NCI-H1436 (cell line): ENCODE measurements at places on chromosomes 4 and X.

DNA sequence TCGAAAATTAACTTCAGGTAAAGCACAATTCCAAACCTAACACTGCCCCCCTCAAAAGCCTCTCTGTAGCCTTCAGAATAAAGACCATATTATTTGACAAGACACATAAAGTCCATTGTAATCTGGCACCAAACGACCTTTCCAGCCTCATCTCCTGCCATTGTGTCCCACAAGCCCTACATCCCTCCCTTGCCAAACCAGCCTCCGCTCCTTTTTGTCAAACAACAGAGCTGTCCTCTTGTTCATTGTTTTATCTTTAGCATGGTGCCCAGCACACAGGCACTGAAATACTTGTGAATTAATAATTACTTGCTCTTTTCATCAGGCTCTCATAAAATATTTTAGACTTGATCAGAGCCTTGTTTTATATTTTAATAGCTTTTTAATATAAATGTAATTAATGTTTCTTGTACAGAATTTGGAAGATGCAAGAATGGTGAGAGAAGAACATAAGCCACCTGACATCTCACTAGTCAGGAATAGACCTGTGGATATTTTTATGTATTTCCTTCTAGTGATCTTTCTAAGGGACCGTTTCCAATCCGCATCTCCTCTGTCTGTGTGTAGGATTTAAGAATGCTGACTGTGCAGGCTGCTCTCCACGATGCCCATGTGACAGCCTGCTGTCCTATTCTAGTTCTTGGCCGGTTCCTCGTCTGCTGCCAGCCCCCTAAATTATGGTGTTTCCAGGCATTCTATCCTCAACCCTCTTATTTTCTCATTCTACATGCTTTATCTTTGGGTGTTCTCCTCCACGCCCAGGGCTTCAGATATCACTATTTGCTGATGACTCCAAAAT is 3.0 kb upstream of the IRF2 start:
- no peak for DNase-seq

DNA sequence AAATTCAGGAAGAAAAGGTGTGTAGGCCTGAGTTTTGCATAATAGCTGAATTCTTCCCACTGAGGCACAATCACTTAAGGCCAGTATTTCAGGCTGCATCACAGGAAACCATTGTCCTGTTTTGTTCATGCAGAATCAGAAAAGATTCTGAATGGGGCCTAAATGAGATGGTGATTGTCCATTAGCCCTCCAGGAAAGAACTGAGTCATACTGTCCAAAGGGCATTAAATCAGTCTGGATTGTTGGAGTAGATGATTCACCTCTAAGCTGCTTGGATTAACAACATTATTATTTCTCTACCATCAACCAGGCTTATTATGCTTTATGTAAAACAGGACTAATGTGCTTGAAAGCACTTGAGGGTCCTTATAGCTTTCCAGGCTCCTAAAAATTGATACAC is 36.2 kb downstream of the CT47B1 start:
- no peak for DNase-seq

DNA sequence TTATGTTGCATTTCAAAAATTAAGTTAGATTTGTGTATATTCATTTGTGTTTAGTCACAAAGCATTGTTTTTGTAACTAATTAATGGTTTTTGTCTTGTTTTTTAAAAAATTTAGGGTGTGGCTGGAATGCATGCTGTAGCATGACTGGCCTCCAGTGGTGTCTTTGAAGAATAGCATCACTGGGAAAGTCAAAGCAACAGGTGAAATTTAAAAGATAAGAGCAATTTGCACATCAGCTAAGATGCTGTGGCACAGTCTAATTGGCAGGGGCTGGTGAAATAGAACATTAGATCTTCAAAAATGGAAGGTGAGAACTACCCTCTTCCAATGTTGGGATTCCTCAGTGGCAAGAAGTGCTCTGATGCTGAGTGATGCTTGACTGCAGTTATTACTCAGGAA is 45.3 kb downstream of the ANK2 start:
- peak; percentile 26 for DNase-seq

- DNase-seq: no peak
Measured at GRCh38 chrX:38318196-38318595, 9.1 kb downstream of the RPGR start.

- DNase-seq: no peak
Measured at GRCh38 chr4:38003628-38004027, 43.4 kb downstream of the PTTG2 start.

- no peak for DNase-seq
Measured at GRCh38 chr4:181998398-181999295, 244.6 kb upstream of the TENM3 start.

DNA sequence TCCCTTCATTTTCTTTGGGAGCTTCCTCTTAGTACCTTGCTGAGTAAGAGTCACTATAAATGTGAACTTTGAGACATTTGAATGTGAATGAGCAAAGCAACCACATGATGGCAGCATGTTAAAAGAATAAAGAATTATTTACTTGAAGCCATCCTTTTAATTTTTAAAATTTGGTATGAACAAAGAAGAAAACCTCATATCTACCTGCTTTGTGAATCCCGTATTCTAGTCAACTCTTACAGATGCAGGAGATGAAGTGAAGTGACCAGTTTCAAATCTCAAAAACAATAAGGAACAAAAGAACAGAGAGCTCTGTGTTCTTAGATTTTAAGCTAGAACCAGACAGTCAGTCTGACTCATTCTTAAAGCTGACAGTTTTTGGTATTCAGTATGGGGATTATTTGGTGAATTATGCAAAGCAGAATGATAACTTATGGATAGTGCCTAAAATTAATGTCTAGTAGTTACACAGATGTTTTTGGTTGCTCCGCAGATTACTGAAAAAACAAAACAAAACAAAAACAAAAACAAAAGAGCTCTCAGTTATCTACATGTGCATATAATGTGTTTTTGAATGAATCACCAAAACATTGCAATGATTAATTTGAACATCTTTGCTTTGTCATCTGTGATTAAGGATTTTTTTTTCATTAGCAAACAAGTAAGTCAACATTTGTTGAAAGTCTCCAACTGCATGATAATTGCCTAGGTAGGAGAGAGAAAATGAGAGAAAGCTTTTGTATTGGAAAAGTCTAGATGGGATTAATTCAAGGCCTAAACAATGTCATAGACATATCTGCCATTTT is 48.2 kb upstream of the H2AZ1 start:
- DNase-seq: peak; percentile 46

DNA sequence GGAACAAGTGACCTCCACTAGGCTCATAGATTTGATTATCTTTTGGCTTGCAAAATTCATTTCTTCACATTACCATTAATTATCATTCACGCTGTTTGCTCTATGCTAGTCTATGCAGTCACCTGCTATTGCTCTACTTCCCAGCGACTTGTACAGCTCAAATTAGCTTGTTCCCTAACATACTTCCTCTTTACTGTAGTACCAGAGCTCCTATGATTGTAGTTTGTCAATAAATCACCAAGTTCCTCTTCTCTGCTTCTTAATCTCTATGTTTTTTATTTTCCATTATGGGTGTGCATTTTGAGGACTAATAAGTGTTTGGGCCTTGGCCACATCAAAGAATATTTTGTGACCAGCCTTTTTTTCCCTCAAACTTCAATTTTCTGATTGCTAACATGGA is 6.2 kb upstream of the GSPT2 start:
- no peak for DNase-seq

DNA sequence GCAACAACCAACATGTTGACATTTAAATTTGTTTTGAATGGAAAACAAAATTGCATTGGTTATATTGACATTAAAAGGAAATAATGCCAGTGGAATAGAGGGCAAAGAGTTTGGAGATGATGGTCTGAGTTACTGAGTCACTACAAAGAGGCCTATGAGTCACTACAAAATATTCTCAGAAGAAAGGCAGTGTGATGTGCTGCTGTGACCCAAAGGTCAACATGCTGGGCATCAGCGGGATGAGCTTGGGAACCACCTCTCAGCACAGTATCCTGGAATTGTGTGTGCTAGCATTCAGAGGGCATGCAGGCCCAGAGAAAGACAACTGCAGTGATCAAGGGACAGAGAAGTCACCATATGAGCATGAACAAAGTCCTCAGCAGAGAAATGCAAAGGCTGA is 2.8 kb downstream of the CMC4 start:
- DNase-seq: no peak

GRCh38 chr4:85886665-85887064 is 411.7 kb downstream of the ARHGAP24 start:
- no peak for DNase-seq

DNA sequence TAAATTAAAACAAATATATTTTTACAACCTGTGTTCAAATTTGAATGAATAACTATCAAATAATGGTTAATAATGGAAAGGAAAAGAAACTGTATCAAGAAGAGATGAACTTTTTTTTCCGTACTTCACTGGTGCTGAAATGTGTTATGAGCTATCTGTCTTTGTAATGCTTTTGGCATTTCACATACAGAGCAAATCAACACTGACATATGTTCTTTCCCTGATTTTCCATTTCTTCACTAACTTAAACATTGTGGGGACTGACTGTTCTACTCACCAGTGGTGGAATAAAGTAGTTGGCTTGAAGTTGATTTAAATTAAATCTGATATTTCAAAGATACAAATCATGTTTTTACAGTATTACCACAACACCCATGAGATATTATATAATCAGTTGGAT is 304.0 kb upstream of the BMP3 start:
- DNase-seq: no peak

DNA sequence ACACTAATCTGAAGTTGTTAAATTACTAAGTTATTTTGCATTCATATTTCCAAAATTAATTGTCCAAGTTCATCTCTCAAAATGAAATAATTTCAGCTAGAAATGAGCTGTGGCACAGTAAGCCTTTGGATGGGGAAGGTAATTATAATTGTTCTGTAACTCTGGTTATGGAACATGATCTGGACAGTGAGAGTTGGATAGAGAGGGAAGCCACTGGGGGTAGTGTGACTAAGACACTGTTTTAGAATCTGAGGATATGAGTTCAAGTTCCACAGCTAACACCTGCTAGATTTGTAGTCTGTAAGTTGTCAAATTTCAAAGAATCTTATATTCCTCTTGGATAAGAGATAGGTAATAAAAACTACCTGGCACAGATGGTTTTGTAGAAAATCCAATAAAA is 49.5 kb downstream of the DMD start:
- DNase-seq: no peak

- DNase-seq: no peak
Measured at GRCh38 chrX:71618303-71618721, at the start of gene CXCR3. TSS of gene CXCR3 (minus strand) at chrX:71618511. CDS start at chrX:71618449, 62 bp downstream.

GRCh38 chr4:57020467-57021101 is 41.9 kb downstream of the POLR2B start:
- no peak for DNase-seq

DNA sequence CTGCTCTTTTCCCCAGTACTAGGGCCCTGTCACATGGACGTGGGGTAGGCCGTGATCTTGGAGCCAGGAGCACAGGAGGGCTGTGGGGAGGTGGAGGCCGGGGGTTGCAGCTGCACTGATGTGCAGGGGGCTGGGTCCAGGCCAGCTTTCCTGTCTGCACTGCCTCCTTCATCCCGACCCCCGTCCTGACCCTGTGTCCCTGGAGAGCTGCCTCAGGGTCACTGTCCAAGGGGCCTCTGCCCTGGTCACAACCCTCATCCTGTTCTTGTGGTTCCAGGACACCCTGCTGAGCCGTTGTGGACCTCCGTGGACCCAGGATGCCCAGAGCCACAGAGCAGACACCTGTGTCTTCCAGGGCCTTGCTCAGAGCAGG is 91.7 kb upstream of the ADRA2C start:
- no peak for DNase-seq

DNA sequence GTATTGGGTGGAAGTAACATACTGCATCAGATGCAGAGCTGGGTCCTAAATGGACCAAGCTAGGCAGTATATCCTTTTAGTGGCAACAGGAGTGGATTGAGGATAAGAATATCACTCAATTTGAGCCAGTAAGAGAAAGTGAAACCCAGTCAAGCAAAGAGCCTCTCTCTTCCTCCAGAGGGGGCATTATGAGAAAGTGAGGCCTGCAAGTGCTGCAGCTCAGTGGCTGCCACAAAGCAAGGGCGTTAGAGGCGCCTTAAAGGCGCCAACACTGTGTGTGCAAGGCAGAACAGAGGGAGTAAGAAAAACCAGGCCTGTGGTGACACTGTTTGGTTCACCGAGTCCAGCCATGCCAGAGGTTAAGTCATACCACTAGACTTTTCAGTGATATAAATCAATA is 17.5 kb downstream of the STX18 start:
- DNase-seq: no peak

GRCh38 chr4:114998316-114998715 is 115.1 kb downstream of the NDST4 start:
- DNase-seq: no peak

- DNase-seq: no peak
Measured at GRCh38 chrX:108091878-108092291, 307 bp downstream of the ATG4A start.

DNA sequence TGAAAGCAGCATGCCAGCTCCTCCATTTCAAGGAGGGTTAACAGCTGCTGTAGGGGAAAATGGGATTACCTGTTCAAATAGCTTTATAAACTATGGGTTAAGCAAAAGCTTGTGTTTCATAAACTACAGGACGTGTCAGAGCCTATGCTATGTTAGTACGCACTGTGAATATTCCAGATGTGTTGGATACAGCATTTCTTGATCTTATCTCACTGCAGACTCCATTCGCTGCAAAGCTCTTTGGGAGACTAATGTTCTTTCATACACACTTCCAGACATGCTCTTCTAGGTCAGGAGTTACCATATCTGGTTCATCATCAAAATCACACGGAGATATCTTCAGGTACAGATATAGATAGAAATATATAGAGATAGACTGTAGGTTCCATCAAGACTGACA is 281.2 kb upstream of the FAM241A start:
- DNase-seq: no peak

GRCh38 chrX:140664939-140665338 is 44.6 kb upstream of the LINC00632 start:
- no peak for DNase-seq

DNA sequence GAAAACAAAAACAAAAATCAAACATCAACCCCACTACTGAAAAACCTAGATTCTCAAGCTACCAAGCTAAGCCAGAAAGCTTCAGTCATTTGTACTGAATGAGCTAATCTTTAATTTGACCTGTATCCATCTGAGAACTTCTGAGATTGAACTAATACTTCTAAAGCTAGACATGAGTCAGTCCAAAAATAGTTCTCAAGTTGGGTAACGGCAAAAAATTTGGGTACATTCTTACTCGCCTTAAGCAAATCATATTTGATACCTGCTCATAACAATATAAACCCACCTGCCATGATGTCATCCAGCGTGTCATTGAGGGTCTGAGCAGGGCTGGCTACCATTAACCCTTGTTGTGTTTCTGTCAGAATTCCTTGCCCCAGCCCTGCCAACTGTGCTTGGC is 69.7 kb upstream of the COX18 start:
- no peak for DNase-seq

DNA sequence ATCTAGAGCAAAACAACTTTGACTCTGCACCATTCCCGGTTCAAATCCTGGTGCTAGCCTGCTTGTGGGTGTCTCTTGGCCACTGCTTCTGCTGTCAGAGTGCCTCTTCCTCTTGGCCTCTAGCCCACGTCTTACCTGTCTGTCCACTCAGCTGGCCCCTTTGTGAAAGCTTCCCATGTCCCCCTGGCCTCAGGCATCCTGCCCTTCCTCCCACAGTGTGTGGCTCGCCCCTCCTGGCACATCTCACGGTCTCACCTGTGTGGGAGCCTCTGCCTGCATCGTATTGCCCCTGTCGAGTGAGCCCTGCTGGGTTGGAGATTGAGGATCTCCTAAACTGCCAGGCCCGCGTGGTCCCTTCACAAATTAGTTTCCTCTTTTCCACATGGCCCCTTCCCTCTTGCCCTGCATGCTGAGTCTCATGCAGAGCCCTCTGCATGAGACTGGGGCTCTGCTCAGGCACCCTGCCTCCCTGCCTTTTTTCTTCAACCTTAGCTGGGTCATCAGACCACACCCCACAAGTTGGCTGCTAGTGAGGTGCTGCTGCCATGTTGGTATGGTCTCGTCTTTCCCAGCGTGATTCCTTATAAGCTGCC is 53.7 kb upstream of the TADA2B start:
- DNase-seq: no peak
